SIG-M5 (cell line): ENCODE measurements at places on chromosomes 16 and 17.
A peak's percentile ranks its signal among the peaks of the same experiment; 100 is the strongest.

- DNase-seq = no peak
Measured at GRCh38 chr16:4273858-4274311, 1.1 kb upstream of the TFAP4 start.

DNA sequence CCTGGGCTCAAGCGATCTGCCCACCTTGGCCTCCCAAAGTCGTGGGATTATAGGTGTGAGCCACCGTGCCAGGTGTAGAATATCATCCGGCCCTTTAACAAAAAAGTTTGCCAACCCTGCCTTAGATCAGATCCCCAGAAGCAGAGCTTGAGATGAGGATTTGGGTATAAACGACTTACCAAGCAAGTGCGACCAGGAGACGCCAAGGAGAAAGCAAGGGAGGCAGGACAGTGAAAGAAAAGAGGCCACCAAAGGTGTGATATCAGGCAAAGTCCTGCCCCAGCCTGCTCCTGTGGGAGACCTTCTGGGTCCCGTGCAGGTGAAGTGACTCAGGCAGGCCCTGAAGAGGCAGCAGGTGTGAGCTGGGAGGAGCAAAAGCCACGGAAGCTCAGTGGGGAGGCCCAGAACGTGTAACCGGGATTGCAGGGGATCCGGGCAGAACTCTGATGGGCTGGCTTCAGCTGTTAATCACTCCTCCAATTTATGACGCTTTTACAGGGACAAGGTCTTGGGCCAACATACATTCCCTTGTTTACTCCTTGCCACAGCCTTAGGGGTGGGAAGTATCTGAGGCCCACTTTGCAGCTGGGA is 14.1 kb upstream of the CALB2 start:
- DNase-seq = no peak

DNA sequence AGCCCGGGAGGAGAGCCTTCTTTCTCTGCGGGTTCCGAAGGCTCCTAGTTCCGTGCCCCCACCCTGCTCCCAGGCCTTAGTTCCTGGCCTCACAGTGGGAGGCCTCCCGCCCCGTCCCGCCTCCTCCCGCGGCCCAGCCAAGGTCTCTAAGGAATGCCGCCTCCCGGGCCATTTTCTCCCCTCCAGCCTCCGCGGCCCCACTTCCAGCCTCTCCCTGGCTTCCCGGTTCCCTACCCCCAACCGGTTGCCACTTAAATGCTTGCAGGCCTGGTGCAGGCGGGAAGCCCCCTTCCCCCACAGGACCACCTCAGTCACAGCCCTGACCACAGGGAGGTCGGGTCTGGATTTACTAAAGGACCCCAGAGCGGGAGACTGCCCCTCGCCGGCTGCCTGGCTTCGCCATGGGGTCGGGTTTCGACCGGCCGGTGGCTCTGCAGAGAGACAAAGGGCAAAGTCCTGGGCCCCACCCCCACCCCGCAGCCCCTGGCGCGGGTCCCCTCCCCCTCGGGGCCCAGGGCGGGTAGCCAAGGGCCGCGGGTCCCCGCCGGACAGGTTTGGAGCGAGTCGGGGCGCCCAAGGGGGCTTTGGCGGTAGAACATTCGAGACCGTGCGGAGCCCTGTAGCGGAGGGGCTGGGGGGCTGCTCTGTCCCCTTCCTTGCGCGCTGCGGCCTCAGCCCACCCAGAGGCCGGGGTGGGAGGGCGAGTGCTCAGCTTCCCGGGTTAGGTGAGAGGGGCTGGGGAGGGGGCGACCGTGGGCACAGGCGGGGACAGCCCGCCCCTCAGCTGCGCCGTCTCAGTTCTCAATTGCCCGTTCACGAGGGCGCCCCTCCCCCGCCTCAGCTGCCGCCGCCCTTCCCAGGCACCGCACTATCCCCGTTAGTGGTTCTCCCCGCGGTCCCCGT is 16.4 kb downstream of the IGF2BP1 start:
- no peak for DNase-seq

- DNase-seq = no peak
Measured at GRCh38 chr17:9206741-9207332, 185.5 kb downstream of the NTN1 start.

DNA sequence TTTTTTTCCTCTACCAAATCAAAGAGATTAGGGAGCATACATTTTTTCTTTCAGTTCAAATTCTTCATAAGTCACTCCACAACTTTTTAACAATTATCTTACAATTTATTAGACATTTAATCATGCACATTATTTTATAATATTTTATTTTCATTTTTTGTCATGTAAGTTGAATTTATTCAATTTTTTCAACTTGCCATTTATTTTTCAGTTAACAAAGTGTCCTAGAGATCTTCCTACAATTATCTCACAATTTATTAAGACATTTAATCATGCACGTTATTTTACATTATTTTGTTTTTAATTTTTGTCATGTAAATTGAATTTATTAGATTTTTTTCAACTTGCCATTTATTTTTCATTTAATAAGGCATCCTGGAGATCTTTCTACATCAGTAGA is 16.2 kb downstream of the CACNG3 start:
- no peak for DNase-seq

DNA sequence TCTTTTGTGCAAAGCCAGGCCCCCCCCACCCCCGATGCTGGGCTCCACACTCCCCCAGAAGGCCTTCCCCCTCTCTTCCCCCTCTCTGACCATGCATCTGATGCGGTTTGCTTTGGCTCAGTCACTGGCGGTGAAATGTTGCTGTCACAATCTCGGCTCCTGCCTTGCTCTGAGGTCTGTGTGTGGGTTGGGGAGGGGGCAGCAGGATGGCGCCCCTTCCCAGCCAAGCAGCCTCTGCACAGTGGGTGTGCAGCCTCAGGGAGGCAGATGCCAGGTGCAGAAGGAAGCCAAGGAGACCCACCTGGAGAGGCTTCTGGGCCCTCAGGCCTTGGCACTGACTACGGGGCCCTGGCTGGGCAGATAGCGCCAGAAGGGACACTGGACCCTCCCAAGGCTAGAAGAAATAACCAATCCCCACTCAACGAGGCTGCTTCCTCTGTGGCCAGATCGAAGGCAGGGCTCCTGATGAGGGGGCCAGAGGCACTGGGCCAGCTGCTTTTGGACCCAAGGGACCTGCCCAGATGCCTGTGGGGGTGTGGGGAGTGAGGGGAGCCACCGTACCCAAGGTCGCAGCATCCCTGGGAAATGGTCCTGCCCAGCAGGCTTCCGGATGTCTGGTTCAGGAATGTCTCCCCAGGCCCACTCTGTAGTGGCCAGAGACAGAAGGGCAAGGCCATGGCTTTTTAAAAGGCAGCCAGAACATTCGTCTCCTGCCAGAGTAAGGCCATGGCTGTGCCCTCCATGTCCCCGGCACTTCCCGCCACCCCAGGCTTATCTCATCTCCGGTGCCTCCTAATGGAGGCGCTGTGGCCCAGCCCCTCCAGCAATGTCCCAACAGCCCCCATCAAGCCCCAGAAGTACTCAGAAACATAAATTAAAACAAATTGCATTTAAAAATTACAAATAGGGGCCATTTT is 43.4 kb upstream of the SLC38A10 start:
- DNase-seq = no peak

- DNase-seq = no peak
Measured at GRCh38 chr16:83302853-83303252, 504.9 kb upstream of the HSBP1 start.

- DNase-seq = no peak
Measured at GRCh38 chr16:22217890-22218730, 12.0 kb downstream of the EEF2K start.

DNA sequence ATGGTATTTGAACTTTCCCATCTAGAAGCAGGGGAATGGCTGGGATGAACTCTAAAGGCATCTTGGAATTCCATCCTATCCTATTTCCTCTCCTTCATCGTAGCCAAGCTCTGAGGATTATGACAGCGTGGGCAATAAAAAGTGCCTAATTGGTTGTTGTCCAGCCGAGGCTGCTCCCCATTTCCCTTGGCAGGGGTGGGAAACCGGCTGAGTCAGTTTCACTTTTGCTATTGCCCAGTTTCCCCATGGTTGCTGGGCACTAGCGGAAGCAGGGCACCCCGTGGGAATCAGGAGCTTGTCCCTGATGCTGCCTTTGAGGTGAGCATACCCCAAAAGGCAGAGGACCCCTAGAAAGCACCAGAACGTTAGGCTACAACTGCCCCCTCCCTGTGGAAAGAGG is 13.8 kb upstream of the SP2 start:
- no peak for DNase-seq

DNA sequence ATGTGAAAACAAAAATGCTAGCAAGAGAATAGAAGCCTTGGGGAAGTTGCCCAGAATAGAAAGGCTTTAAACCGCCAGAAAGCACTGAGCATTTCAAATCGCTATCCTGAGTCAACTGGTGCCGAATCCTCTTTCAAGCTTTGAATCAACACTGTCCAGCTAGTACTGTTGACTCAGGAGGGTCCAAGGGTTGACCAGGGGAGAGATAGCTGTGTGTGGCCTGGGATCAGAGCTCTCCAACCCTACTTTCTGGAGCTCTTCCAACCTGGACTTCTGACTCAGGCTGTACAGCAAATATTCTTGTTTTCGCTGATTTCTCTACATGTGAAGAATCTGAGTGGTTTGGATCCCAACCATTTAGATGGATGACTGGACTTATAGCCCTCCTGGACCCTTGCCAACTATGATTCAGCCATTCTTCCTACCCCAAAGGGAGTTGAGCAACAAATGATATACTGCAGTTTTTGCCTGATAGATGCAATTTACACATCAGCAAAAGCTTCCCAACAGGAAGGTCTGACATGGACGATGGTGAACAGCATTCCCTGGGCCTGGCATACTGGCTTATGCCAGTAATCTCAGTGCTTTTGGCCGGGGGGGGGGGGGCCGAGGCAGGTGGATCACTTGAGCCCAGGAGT is 154.0 kb upstream of the SDK2 start:
- DNase-seq = no peak

GRCh38 chr16:4904108-4904941 is 32.6 kb downstream of the PPL start:
- no peak for DNase-seq

- DNase-seq = no peak
Measured at GRCh38 chr17:82592289-82592766, 55.9 kb downstream of the WDR45B start.

DNA sequence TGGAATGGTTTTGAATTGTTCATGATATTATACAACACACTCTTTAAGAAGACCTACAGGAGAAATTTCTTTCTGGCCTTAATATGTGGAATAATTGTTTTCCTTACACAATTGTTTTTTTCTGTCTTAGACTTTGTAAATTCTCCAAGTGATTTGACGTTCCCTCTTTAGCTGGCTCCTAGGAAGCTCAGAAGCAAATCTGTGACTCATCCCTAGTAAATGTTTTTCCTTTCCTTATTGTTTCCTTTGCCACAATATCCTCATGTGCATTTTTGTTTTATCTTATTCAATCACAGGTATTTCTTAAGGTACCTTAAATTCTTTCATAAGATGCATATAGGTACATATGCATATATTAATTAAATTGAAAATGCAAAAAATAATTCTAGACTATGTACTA is 13.5 kb downstream of the KIAA0753 start:
- DNase-seq = no peak

- no peak for DNase-seq
Measured at GRCh38 chr17:72560303-72561247, 439.8 kb downstream of the SOX9 start.

DNA sequence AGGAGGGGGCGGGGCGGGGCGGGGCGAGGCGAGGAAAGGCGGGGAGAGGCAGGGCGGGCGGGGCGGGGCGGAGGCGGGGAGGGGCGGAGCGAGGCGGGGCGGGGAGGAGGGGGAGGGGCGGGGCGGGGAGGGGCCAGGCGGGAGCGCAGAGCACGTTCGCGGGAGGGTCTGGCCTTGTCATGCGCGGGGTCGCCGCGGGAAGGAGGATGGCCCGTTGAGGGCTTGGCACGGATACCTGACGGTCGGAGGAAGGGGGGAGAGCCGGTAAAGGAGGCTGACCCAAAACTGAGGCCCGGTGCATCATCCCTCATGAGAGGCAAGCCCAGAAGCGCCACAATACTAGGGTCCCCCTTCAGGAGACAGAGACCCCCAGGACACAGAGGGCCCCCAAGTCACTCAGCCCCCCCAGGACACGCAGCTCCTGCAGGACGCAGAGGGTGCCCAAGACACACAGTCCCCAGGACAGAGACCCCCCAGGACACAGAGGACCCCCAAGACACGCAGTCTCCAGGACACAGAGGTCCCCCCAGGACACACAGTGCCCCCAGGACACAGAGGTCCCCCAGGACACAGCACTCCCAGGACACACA is 593 bp upstream of the WDR45B start:
- no peak for DNase-seq

DNA sequence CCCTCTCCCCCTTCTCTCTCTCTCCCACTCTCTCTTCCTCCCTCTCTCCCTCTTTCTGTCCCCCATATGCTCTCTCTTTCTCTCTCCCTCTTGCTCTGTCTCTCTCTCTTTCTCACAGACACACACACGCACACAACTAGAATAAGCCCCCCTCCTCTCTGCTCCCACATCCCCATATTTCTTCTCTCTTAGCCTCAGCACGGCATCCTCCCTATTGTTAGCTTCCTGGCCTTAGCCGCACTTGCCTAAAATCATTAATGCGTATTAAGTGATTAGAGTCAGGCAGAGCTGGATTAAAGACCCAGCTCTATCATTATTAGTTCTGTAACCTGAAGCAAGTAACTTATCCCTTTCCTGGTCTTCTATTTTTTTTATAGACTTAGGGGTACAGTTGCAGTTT is 319.0 kb upstream of the C16orf82 start:
- no peak for DNase-seq

DNA sequence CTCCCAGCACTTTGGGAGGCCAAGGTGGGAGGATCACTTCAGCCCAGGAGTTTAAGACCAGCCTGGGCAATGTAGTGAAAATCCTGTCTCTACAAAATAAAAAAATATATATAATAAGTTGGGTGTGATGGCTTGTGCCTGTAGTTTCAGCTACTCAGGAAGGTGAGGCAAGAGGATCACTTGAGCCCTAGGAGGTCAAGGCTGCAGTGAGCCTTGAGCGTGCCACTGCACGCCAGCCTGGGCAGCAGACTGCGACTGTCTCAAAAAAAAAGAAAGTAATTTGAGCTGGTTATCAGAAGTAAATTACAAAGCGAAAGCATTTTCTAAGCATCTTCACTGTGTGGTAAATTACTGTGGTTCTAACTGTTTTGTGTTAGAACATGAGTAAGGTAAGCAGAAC is 66.2 kb downstream of the NQO1 start:
- no peak for DNase-seq

- DNase-seq = no peak
Measured at GRCh38 chr17:39684369-39685192, 3.3 kb downstream of the PGAP3 start.

DNA sequence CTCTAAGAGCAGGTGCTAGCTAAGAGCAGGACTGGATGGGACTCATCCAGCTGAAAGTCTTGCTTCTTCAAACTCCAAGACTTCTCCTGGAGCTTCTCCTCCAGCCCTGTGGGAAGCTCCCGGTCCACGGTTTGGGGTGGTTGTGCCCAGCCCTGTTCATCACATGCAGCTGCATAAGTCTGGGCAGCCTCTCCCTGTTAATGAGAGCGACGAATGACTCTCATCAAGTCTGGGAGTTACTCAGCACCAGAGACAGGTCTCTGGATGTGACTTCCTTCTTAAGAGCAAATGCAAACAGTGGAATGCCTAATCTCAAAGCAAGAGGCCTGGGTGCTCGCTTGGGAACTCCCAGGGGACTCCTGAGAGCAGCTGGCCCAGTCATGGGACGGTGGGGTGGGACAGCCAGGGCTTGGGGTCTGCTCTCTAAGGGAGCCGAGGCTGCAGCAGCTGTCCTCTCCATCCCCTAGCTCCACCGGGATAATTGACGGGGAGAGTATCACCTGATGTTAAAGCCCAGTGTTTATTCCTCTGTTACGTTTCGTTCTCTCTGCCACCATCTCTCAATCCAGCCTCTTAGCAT is 35.3 kb upstream of the CRHR1 start:
- no peak for DNase-seq

GRCh38 chr17:38853292-38854219 is at the start of gene RPL23:
RPL23 (minus strand) TSS chr17:38853721; CDS start chr17:38853710, 11 bp downstream.
- peak; percentile 92 for DNase-seq
